Activated CD4-positive, alpha-beta T cell treated with anti-CD3 and anti-CD28 coated beads, Interleukin-2, amount 10 ng/mL, durations not matched to agents 7 days and 5 days (primary cell): ENCODE measurements at places on chromosomes 5 and 9. TPM values are rescaled to one million over a fixed set of nuclear protein-coding genes. Genes with fewer than 3 reads are reported as not detected.

Gene HTR1A
- not detected for total RNA-seq

Gene MTRR
- total RNA-seq, result 56.5 TPM

Gene PCDHGC3
- not detected for total RNA-seq

Gene PDCD1LG2
- 2.2 TPM for total RNA-seq

Gene WWC1
- 0.60 TPM for total RNA-seq

Gene SPATA31A7
- not detected for total RNA-seq

Gene PCDHB1
- total RNA-seq, result not detected

Gene SPAAR
- total RNA-seq, result not detected

Gene IL9
- total RNA-seq, result not detected

Gene EMB
- 137 TPM for total RNA-seq

Gene NPR3
- total RNA-seq, result not detected

Gene ENTPD8
- not detected for total RNA-seq
